Tibial artery (tissue), 4 donors: ENCODE measurements at places on chromosomes 3 and 15.
A peak's percentile ranks its signal among the peaks of the same experiment; 100 is the strongest.

DNA sequence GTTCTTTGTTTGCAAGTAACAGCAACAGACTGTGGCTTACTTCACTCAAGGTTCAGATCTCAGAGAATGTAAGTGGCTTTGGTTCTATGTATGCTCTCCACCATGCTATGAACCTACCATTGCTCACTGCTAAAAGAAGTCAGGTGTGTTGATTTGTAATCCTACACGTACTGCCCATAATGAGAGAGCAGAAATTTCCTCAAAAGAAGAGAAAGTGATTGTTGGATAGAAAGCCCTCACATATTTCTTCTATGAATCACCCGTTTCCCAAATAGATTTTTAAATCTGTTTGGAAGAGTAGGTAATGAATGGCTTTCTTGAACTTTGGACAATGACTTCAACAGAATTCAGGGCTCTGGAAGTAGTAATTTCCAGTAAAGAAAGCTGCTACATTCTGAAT lies 565.4 kb downstream of the ROBO2 start:
- no peak overlapping the region for H3K4me3 ChIP-seq
- H3K27me3 ChIP-seq = no peaks in the 10 kb centered on the region
- DNase-seq = no peak

DNA sequence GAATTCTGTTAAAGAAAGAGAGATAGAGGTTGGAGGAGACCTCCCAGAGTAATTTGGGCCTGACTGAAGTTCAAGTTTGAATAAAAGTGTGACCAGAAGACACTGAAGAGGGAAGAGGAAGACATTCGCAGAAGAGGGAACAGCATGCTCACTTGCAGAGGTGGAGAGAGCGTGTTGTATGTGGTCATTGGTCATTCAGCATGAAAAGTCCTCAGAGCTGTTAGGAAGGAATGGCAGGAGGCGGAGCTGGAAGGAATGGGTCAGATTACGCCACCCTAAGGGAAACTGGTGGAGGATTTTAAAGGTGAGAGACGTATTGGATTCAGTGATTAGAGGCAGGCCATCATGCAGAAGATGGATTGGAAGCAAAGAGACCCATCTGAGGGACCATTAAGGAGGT lies 41.6 kb downstream of the IQCH start:
- no peaks in the 10 kb centered on the region for H3K36me3 ChIP-seq
- H3K27ac ChIP-seq = no peak overlapping the region
- no peaks in the 10 kb centered on the region for H3K4me1 ChIP-seq
- no peak overlapping the region for H3K4me3 ChIP-seq
- H3K27me3 ChIP-seq = no peaks in the 10 kb centered on the region

DNA sequence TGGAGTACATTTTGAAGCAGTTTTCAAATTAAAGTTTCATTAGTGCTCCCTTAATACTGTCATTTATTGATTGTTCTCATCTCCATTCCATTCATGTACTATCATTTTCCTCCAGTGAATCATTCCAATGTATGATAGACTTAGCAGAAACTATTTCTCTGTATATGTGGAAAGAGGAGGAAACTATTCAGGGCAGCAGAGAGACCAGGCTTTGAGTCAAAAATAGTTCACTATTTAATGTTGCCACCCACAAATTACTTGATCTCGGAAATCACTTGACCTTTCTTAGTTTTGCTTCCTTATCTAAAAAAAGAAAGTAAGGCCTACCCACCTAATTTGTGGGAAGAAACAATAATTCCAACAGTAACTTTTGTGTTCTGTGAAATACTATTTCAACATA lies 610.5 kb upstream of the ZNF385D start:
- no peaks in the 10 kb centered on the region for H3K4me1 ChIP-seq
- no peak overlapping the region for H3K27ac ChIP-seq
- H3K36me3 ChIP-seq = no peaks in the 10 kb centered on the region
- H3K4me3 ChIP-seq = no peak overlapping the region

GRCh38 chr3:124057420-124057819 lies 65.5 kb upstream of the ROPN1 start:
- no peaks in the 10 kb centered on the region for H3K27me3 ChIP-seq
- H3K4me1 ChIP-seq = peaks cover 81% of the 10 kb centered on the region

DNA sequence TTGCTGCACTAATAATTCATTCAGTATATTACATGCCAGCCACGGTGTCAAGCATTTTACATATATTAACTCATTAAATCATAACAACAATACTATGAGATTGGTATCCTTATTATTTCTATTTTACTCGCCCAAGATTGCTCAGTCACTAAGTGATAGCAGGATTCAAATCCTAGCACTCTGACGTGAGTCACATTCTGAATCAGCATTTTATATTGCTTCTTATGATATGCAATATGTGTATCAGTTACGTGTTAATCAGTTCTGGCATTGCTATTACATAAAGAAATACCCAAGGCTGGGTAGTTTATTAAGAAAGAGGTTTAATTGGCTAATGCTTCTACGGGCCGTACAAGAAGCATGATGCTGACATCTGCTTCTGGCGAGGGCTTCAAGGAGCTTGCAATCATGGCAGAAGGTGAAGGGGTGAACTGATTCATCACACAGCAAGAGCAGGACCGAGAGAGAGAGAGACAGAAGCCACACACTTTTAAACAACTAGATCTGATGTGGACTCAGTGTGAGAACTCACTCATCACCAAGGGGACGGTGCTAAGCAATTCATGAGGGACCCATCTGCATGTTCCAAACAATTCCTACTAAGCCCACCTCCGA lies 166.5 kb upstream of the TMCO5A start:
- H3K4me1 ChIP-seq = no peaks in the 10 kb centered on the region
- H3K27me3 ChIP-seq = no peaks in the 10 kb centered on the region
- H3K27ac ChIP-seq = no peak overlapping the region
- no peak overlapping the region for H3K4me3 ChIP-seq
- no peaks in the 10 kb centered on the region for H3K36me3 ChIP-seq

- H3K27ac ChIP-seq = no peak overlapping the region
- no peaks in the 10 kb centered on the region for H3K27me3 ChIP-seq
- DNase-seq = peak; percentile 81
These were observed 63.9 kb upstream of the RGMA start for GRCh38 chr15:93152951-93153350.

DNA sequence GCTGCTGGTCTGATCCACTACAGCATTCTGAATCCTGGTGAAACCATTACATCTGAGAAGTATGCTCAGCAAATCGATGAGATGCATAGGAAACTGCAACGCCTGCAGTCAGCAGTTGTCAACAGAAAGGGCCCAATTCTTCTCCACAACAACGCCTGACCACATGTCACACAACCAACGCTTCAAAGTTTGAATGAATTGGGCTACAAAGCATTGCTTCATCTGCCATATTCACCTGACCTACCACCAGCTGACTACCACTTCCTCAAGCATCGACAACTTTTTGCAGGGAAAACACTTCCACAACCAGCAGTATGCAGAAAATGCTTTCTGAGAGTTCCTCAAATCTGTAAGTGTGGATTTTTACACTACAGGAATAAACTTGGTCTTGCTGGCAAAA lies 54.7 kb upstream of the C2CD4B start:
- no peak overlapping the region for H3K27ac ChIP-seq
- no peaks in the 10 kb centered on the region for H3K27me3 ChIP-seq
- H3K4me3 ChIP-seq = no peak overlapping the region
- DNase-seq = no peak
- no peaks in the 10 kb centered on the region for H3K36me3 ChIP-seq

- H3K4me1 ChIP-seq = peaks cover 60% of the 10 kb centered on the region
- no peaks in the 10 kb centered on the region for H3K27me3 ChIP-seq
- no peaks in the 10 kb centered on the region for H3K36me3 ChIP-seq
- no peak for DNase-seq
- H3K27ac ChIP-seq = no peak overlapping the region
These were observed 19.2 kb downstream of the GNB4 start for GRCh38 chr3:179432021-179432420.

GRCh38 chr15:33126559-33127290 lies 67.8 kb downstream of the FMN1 start:
- no peaks in the 10 kb centered on the region for H3K27me3 ChIP-seq
- H3K27ac ChIP-seq = no peak overlapping the region
- DNase-seq = peak; percentile 75
- no peaks in the 10 kb centered on the region for H3K36me3 ChIP-seq
- no peak overlapping the region for H3K4me3 ChIP-seq
